ENCODE measurements at places on chromosomes 1 and 21.

DNA sequence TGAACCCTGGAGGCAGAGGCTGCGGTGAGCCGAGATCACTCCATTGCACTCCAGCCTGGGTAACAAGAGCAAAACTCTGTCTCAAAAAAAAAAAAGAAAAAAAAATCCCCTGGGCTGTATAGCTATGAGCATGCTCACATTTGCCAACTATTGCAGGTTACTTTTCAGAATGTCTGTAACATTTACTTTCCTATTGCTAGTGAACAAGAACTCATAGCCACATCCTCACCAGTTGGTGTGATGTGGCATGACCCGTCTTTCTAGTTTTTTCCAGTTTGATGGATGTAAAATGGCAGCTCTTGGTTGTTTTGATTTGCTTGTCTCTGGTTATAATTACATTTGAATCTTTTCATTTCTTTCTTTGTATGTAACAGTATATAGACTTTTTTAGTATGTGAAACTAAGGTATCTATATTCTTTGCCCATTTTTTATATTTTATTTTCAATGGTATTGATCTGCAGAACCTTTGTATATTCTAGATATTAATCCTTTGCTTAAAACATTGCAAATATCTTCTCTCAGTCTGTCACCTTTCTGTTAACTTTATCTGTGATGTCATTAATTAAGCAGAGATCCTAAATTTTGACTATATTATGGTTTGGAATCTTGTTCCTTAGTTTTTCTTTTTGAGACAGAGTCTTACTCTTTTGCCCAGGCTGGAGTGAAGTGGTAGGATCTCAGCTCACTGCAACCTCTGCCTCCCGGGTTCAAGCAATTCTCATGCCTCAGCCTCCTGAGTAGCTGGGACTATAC lies 11.6 kb downstream of the MED18 start:
- DNase-seq, result no peak

DNA sequence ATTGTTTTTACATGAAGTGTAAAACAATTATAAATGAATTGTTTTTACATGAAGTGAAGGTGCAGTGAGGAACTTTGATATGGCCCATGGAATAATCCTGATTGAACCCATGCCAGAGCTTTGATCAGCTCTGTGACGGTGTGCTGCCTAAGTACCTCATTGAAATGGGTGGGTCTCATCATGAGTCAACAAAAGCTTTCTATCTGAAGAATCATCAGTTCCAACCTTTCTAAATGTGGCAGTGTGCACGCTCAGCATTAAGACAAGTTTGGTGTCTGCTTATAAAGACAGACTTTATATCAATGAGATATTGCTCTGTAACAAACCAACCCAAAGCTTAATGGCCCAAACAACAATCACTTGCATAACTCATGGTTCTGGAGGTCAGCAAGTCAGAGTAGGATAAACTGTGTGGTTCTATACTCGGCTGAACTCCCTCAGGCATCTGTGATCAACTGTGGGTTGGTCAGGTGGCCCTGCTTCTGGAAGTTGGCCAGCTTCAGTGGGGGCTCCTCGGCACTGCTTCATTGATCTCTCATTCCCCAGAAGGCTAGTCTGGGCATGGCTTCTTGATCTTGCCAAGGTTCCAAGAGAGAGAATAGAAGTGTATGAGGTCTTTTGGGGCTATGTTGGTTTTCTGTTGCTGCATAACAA lies 258.0 kb downstream of the LTN1 start:
- DNase-seq, result no peak

GRCh38 chr1:187275346-187275745 lies 446.6 kb downstream of the PLA2G4A start:
- DNase-seq, result no peak

DNA sequence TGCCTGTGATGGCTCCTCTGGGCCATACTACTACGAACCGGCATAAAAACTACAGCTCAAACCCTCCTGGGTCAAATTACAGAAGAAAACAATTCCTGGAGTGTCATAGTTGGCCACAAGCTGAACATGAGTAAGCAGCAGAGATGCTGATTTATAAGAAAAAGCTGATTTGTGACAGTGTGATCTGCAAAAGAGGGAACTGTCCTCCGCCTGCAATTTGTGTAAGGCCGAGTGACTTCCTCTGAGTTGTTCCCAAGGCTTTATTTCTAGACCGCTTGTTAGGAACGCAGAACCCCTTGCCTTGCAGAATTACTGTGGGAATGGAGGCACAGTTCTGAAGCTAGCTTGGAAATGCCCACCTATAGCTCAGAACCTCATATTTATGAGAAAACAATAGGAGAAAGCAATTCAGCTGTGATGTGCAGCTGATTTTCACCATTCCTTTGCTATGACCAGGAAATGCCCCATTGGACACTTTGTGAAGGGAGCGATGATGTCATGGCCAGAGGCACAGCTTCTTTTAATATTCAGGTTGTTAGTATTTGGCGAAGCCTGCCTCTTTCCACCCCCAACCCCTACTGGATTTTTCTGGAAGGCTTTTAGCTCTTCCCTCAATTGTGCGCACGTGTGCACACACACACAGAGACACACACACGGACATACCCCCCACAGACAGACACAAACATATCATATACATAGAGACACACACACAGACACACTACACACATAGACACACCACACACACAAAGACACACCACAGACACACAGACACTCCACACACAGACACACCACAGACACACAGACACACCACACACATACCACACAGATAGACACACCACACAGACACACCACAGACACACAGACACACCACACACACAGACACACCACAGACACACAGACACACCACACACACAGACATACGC lies 47.6 kb downstream of the IER5 start:
- no peak for DNase-seq

DNA sequence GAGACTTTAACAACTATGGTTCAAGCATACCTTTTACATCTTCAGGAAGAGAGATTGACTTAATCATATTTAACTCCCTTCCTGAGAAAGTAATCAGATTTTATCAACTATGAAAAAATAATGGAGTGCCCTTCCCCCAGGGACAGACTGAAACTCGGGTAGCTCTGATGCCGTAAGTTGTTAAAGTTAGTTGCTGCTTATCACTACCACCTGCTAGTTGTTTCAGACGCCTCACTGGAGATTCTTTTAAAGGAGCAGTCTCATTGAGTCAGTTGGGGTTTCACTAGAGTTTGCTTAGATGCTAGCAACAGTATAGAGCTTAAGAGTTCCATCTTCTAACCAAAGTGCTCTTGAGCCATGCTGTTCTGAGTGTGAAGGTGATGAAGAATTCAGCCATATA lies 17.0 kb upstream of the TRAF5 start:
- DNase-seq, result no peak

GRCh38 chr1:160363951-160364735 lies 2.7 kb upstream of the NHLH1 start:
- DNase-seq, result no peak

DNA sequence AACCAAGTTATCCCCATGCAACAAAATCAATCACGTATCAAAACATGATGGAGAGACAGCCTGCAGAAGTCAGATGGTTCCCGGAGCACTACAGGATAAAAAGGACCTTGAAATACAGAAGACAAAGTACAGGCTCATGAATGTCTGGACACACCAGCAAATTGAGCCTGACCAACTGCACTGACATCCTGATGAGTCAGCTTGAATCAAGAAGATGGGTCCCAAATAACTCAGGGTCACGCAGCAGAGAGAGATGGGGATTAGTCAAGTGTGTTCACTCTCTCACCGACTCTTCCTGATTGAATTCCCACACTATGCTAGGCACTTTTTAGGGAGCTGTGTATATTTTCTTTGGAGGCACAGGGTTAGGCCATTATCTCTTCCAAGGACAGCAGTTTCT lies 71.1 kb upstream of the DIRAS3 start:
- DNase-seq, result no peak

- no peak for DNase-seq
These were observed 9.2 kb upstream of the TTC22 start for GRCh38 chr1:54810153-54810942.

DNA sequence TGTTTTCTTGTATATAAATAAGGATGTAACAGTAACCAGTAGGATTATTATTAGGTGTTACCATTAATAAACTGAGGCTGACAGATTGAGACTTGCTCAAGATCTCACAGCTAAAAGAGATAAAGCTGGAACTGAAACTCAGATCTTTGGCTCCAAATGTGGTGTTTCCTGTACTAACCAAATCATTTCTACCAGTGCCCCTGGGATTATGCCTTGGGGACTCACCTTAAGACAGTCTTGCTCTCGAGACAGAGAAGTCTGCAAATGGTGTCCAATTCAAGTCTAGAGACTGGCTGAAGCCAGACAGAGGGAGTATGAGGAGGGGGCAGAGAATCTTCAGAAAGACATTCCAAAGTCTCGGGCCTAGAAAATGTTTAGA lies 593 bp upstream of the CD53 start:
- DNase-seq, result no peak

DNA sequence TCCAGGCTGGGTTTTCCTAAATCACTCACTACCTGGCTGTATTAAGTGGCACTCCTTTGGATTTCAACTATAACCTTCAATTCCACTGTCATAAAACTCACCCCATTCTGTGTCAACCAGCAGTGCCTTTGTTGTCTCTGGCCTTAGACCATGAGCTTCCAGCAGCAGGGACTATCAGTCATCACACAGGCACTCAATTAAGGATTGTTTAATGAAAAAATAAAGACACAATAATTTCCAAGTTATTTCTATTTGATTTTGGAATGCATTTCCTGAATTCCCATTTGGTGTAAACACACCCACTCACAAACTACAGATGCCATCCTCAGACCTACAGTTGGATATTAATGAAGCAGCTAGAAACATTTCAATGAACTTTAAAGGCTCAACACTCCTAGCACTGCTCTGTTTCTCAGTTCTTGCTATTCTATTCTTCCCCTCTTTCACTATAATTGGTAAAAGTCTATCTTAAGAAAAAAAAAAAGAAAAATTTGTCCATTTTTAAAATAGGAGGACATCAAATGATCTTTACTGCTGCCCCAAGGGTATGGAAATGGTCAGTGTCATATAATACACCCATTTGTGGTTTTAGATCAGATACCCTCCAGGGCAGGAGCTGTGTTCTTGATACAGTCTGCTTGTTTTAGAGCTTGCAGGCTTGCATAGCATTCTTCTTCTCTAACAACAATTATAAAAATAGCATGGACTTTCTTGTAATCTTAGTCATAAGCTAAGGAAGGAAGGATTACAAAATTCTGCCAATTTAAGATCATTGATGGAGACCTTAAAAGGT lies 156.4 kb downstream of the PTGER3 start:
- no peak for DNase-seq

- no peak for DNase-seq
These were observed 3.8 kb upstream of the MAB21L3 start for GRCh38 chr1:116107371-116107770.

- no peak for DNase-seq
These were observed 207.9 kb upstream of the DMRTA2 start for GRCh38 chr1:50631161-50631560.

DNA sequence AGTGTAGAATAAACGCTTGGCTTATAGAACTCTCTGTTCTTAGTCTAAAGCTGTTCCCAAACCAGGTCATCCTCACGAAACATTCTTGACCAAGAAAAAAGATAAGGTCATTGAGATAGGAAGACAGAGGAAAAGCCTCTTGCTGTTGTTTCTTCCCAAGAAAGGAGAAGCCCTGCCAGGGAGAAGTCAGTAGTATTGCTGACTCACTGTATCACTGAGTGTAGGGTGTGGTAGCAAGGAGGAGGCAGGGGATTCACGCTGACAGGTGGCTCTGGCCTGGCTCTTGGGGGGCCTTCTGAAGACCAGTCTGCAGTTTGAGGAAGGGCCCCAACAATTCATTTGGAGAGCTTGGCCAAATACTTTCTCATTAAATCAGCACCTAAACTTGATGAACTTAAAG lies 97.8 kb downstream of the CD247 start:
- no peak for DNase-seq

All from H1 (cell line).